Activated naive CD8-positive, alpha-beta T cell treated with anti-CD3 and anti-CD28 coated beads, Interleukin-2, amount 50 U/mL, for 24 hours (primary cell): ENCODE measurements at places on chromosomes 5 and 9.

- DNase-seq, result no peak
Measured at GRCh38 chr9:73892335-73892734, 604.8 kb upstream of the RORB start.

DNA sequence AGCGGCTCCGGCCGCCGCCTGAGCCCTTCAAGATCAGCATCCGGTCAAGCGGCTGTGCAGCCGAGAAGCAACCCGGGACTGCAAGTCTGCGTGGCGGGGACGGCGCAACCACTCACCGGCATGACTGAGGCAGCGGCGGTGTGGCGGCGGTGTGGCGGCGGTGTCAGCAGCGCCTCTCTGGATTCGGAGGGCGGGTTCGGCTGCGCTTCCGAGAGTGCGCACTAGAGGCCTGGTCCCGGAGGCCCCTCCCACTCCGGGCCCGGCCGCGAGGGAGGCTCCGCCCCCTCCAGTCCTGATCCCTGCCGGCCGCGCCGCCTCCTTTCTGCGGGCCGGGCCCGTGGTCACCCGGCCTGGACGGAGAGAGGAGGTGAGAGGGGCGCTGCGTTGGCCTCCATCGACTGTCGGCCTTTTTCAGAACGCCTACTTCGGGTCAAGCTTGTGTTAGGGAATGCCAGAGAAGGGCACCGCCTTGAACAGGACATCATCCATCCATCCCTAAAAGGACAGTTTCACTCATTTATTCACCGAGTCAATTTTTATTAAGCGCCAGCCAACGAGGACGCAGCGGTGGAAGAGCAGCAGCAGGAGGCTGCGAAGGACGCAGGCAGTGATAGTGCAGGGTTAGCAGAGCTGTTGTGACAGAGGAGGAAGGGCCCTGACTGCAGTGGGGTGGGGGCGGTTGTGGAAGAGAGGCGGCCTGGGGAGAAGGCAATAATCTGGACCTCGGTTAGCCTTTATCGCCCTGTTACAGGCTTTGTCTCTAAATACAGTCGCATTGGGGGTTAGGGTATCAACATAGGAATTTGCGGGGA lies at the start of gene ATOX1:
ATOX1 (minus strand) TSS at position 202 of the 812 bp plus-strand sequence; CDS start at position 122, 80 bp downstream.
- DNase-seq, result peak; percentile 94

GRCh38 chr9:131724683-131725082 lies 15.2 kb downstream of the RAPGEF1 start:
- DNase-seq, result no peak

- DNase-seq, result no peak
Measured at GRCh38 chr9:110546411-110546871, 33.1 kb downstream of the SVEP1 start.

- no peak for DNase-seq
Measured at GRCh38 chr5:163362840-163363371, 74.5 kb upstream of the CCNG1 start.

DNA sequence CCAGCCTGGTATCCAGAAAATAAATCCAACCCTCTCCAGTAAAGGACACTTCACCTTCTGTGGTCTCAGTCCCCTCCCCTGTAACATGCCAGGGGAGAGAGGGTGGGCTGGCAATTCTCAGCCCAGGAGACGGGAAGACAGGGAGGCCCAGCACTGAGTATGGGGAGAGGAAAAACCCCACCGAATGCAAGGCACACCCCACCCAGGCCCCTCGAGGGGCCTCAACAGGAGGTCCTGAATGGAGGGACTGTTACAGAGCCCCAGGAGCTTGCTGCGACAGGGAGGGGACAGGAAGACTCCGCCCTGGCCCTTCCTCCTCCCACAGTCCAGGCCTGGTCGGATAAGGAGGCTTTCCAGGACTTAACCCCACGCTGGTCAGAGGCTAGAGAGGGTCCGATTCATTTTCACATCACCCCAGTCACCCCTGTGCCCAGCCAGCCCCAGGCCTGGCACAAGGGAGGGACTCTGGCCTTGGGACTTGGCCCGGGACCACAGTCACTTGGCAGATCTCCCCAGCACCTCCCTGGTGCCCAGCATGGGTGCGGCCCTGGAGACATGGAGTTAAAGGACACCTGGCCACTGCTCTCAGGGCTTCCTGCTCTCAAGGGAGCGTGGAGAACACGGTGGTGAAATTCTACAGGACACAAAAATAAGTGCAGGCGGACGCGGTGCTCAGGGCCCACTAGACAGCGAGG lies 44.9 kb upstream of the STXBP1 start:
- DNase-seq, result no peak

DNA sequence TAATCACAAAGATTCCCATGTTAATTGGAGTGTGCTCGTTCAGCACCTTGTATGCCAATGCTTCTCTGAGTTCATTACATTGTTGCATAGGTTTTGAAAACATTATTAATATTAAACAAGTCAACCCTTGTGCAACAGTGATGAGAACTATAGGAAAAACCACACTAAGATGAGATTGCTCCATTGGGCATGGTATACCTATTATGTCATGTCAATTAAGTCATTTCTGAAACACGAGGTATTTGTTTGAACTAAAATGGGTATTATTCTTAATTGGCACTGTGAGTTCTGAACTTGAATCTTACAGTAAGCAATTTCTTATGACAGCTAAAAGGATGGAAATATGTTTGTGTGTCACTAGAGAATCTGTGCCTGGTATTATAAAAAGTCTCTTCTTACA lies 447.7 kb downstream of the EFNA5 start:
- no peak for DNase-seq

DNA sequence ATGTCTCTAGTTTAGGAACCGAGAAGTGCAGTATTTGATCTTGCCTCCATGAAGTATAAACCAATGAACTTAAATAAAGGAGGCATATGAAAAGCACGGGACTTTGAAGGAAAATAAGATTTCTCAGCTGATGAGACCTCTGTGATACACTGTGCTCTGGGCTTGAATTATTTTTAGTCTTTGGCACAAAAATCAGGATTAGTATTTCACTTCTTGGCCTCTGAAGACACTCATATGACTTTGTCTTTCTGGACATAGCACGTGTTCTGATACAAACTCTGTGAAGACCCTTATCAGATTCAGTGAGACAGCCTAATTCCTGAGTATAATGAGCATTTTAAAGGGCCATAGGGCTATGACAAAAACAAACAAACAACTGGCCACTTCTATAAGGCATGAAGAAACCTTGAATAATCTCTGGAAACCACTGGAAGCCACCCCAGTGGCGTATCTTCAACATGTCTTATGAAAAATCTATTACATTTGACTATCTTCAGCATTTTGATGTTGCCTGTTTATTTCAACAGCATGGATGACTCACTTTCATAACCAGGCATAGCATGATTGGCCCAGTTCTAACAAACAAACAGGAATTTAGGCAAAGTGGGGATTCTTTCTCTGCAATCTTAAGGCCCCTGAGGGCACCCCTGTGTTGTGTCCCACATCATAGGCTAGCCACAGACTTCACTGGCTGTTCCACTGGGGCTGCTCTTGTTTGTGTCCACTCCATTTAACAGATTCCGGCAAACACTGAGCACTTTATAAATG lies 90.3 kb upstream of the ZNF462 start:
- DNase-seq, result no peak

DNA sequence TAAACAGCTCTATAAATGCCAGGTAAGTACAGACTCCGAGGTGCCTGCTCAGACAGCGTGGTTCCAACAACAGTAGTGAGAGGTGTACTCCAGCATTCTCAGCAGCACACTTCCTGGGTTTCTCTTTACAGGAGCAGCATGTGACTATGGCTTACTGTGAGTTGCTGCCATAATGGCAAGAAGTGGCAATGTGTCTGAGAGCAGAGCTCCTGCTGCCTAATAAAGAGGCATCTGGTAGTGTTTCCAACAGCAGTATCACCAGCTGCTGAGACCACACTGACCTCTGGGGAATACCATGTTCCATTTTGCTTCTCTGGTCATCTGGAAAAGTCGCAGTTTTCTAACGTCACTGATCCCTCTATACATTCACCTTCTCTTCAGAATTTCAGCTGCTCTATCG lies 398.2 kb downstream of the SLCO4C1 start:
- no peak for DNase-seq

GRCh38 chr5:11547730-11548129 lies 356.5 kb downstream of the CTNND2 start:
- DNase-seq, result no peak

GRCh38 chr9:27402626-27403025 lies 105.7 kb upstream of the EQTN start:
- DNase-seq, result no peak

DNA sequence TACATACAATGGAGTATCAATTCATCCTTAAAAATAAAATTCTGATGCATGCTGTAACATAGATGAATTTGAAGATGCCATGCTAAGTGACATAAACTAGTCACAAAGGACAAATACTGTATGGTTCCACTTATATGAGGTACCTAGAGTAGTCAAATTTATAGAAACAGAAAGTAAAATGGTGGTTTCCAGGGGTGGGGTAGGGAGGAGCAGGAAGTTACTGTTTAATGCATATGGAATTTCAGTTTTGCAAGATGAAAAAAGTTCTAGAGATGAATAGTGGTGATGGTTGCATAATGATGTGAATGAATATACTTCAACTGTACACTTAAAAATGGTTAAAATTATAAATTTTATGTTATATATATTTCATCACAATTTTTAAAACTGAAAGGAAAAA lies 57.3 kb upstream of the FNIP1 start:
- no peak for DNase-seq

DNA sequence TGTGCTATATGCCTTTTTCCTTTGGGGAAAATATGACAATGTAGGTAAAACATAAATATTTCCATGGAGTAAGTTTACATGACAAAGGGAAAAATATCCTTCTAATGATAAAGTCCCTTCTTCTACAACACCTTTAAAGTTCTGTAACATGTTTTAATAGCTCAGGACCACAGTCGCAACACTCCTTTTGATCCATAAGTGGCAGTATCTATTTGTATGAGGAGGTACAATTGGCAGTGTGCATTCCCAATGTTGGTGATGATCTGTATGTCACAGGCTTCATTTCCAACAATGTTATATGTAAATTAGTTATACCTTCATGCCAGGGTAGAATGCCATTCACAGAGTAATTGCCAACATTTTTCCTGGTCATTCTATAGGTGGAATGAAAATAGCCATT lies 127.1 kb upstream of the CCNH start:
- DNase-seq, result no peak

DNA sequence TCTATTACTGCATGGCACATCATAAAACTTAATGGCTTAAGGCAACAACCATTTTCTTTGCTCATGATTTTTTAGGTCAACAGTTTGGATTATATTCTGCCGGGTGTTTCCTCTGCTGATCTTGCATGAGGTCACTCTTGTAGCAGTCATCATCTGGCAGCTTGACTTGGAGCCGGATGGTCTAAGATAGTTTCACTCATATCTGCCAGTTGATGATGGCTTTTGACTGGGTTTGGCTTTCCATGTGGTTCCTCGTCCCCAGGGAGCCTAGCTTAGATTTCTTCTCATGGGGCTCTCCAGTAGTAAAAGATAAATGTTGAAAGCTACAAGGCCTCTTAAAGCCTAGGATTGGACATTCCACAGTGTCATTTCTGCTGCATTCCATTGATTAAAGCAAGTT lies 27.4 kb downstream of the LNPEP start:
- DNase-seq, result no peak

DNA sequence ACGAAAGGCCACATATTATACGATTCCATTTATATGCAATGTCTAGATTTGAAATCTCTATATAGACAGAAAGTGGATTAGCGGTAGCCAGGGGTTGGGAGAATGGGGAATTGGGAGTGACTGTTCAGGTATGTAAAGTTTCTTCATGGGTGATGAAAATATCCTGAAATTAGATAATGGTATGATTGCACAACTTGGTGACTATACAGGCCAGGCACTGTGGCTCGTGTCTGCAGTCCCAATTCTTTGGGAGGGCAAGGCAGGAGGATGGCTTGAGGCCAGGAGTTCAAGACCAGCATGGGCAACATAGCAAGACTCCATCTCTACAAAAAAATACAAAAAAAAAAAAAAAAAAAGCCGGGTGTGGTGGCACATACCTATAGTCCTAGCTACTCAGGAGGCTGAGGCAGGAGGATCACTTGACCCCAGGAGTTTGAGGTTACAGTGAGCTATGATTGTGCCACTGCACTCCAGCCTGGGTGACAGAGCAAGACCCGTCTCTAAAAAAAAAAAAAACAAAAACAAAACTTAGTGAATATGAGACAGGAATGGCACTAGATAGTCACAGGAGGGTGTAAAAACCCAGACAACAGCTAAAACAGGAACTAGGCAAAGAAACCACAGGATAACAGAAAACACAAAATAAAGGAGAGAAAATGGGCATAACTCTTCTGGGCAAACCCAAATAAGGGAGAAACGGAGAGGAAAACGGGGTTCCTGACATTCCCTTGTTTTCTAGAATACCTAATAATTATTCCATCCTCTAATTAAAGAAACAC lies 72.1 kb upstream of the ZNF618 start:
- DNase-seq, result no peak

DNA sequence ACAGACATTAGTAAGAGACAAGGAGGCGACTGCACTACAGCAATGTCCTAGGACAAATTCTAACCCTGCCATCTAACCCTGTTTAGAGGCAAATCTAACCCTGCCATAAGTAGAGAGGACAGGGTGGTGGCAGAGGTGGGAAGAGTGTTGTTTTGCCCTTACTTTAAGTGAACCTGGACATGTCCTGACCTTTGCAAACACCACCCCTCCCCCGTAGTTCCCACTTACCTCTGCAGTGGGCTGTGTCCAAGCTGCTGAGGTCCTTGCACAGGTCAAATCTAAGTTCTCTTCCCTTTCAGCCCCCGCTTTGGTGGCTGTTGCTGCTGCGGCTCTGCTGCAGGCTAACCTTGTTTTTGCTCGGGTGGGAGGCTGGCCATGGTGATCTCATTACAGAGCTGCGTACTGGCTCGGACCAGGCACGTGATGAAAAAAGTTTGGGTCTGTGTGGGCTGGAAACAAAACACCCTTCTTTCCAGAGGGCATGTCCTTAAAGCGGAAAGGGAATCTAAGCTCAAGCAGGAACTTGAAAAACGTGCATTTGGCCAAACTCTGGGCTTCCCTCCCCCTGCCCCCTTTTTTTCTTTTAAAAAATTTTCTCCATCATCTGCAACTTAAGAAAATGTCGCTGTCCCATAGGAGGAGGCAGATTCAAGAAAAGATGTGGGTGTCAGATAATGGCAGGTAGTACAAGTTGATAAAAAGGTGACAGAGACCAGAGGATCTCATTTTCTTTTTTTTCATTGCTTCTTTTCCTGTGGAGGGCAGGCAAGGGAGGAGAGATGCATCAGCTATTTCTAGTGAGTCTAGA lies at the start of gene FAXDC2:
FAXDC2 (minus strand) TSS at position 349 of the 808 bp plus-strand sequence. CDS start 12,425 bp downstream, outside the sequence.
- no peak for DNase-seq
